ENCODE measurements at places on chromosomes 4 and X. TPM values are rescaled to one million over a fixed set of nuclear protein-coding genes. Genes with fewer than 3 reads are reported as not detected.

The TNMD gene
- total RNA-seq: not detected

DNA sequence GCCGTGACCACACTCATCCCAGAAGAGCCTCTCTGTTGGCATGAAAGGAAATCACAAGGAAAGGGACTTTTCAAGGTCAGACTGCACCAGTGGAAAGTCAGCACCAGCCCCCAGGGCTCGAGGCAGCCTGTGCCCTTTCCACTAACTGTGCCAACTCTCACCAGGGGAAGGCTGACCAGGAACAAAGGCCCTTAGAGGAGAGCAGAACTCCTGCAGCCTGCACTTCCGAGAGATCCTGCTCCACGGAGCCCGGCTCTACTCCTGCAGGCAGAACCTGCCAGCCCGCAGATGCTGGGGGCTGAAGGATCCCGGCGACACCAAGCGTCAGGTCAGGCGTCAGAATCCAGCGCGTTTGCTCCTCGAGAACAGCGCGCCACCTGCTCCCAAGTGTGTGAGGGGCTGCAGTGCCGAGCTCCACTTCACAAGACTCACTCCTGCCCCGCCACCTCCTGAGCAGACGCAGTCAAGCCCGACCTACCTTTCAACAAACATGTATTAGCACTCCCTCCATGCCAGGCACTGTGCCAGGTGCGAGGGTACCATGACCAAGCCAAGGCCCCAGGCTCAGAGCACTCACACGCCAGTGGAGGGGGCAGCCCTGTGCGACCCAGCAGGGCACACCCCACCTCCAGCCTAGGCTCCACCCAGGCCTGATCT lies 13.6 kb upstream of the HELT start:
- DNase-seq: no peak
- no peaks in the 10 kb centered on the region for H3K27me3 ChIP-seq
- no peak overlapping the region for H3K4me3 ChIP-seq
- no peak overlapping the region for H3K27ac ChIP-seq
- no peaks in the 10 kb centered on the region for H3K36me3 ChIP-seq

The SHROOM2 gene
- 12.7 TPM for total RNA-seq

The CXorf65 gene
- total RNA-seq: not detected

The COX7B2 gene
- not detected for total RNA-seq

- H3K4me1 ChIP-seq: no peaks in the 10 kb centered on the region
- DNase-seq: no peak
- H3K27me3 ChIP-seq: no peaks in the 10 kb centered on the region
- no peak overlapping the region for H3K4me3 ChIP-seq
- H3K36me3 ChIP-seq: no peaks in the 10 kb centered on the region
These were observed 33.2 kb downstream of the HTT start for GRCh38 chr4:3107691-3108121.

The CDKL2 gene
- 1.9 TPM for total RNA-seq

DNA sequence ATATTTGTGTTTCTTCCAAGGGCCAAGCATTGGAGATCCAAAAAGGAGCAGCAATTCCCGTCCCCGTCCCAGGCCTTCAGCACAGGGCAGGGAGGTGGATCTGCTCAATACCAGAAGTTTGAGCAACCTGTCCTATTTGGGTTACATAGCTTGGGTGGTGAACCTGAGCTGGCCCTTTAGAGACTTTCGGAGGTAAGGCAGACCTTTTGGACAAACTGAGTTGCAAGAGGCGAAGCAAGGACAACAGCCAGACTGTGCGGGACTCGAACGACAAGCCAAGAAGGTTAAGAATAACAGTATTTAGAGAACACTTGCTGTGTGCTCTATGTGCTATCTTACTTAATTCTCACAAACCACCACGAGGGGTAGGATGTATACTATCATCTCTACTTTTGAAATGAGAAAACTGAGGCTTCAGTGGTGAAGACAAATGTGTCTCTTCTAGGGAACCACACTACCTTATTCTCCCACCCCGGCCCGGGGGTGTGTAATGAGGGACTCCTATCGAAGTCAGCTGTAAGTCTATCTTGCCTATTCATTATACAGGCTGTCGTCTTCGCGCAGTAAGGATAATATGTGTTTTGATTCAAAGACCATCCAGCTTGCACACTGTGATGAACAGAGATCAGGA lies 1.3 kb downstream of the NOP14 start:
- H3K36me3 ChIP-seq: peaks cover 2% of the 10 kb centered on the region
- H3K27me3 ChIP-seq: no peaks in the 10 kb centered on the region
- peak overlapping the region; percentile 88 for H3K27ac ChIP-seq
- peak overlapping the region; percentile 96 for H3K4me3 ChIP-seq
- H3K4me1 ChIP-seq: 0 out of 2 replicates have a peak, but pooled peaks cover 4% of the 10 kb centered on the region
- no peak for DNase-seq

DNA sequence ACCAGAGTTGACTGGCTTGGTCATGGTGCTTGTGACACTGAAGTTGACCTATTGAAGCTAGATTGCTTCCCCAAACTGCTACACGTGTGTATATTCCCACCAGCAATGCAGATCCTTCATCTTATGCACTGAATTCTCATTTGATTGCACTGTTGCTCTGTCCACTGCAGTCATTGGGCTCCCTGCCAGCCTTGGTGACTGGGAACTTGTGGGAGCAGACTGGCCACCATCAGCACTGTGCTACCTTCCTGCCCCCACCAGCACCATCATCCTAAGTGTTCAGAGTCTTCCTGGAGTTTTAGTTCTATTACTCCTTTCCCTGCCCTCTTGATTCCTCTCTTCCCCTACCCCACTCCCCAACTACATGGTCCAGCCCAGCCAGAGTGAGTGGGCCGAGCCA lies 117.7 kb upstream of the PRPS2 start:
- H3K27ac ChIP-seq: no peak overlapping the region
- no peaks in the 10 kb centered on the region for H3K4me1 ChIP-seq
- no peak overlapping the region for H3K4me3 ChIP-seq
- no peak for DNase-seq
- no peaks in the 10 kb centered on the region for H3K27me3 ChIP-seq

Measured in Caco-2 (cell line).